Fibroblast of lung (primary cell): ENCODE measurements at places on chromosomes 6 and 20.
A peak's percentile ranks its signal among the peaks of the same experiment; 100 is the strongest.

GRCh38 chr20:53828088-53828681 lies 234.5 kb upstream of the ZNF217 start:
- DNase-seq = peak; percentile 96

DNA sequence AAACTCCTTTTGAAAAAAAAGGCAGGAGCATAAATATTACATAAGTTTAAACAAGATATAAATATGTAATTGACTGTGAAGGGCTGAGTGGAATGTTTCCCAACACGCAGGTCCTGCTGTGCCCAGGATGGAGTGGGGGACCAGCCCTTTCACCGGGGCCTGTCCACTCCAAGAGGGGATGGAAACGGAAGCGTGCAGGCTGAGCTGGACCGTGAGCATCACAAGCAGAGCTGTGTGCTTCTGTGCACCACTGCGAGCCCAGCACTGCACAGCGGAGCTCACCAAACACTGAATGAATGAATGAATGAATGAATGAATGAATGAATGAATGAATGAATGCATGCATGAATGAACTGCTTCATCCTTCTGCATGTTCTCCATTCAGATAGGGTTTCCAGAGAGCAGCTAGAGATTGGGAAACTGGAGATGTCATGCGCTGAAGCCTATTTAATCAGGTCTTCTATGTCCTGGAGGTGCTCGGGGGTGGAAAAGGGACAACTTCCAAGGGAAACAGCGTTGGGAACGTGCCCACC lies 157.7 kb downstream of the ANKRD60 start:
- DNase-seq = no peak

DNA sequence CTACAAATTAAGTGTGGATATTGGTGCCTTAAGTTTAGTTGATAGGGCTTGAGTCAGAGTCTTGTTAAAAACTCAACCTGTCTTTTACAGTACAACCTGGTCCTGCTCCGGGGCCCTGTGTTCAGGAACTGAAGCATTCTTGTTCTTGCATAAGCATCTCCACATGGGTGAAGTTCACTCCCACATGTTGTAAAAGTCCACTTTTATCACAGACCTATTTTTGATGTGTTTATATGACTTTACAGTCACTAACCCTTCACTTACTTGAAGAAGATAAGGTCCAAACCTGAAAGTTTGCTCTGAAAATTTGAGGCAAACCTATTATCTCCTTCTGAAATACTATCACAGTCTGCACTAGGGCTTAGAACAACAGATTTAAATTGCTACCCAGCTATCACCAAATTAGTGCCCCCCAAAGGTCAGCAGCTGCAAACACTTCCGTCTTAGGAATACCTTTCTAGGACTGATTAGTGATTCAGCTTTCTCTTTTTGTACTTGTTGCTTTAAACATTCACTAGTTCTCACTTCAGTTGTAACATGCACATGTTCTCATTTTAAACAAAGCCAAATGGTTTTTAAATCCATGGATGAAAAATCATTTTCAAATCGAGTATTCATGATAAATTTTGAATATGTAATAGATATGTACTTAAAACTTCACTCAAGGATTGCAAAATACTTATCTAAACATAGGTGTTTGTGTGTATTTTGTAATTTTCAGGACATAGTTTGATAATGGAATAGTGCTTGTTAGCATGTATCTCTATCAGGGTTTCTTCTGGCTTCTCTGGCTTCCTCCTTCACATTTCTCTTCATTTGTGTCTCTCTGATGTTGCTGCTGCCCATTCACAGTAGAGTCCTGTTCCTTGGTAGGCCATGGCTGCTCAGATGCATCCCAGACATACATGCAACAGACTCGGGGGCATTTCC lies 469.8 kb upstream of the SOX4 start:
- DNase-seq = no peak

DNA sequence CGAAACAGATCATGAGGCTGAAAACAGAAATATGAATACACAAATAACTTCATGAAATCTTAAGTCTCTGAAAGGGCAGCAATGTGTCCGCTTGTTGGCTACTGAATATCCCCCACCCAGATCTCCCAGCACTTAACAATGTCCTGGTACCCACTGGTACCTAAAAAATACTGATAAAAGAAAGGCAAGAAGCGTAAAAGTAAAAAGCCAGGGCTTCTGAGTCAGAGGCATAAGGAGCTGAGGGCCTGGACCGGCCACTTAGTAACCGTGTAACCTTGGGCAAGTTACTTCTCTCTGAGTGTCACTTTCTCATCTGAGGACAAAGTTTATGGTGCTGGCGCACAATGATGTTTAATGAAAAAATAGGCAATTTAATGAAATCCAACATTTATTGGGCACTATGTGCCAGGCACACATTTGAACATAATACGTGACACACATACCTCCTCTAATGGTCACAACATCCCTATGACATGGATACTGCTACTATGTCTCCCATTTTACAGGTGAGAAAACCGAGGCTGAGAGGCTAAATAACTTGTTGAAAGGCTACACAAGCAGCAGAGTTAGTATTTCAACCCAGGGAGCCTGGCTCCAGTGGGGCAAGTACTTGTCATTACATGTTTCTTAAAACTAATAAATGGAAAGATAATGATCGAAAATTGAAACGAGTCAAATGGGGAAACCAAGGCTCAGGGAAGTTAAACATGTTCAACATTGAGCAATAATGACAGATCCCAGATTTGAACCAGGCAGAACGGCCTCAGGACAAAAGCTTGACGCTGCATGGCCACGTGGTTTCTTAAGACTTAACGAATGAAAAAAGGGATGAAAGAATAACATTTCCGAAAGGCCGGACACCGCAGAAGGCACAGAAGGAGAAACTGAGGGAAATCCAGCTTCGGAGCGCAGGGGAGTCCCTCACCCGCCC lies 828 bp downstream of the TP53RK start:
- DNase-seq = peak; percentile 64

DNA sequence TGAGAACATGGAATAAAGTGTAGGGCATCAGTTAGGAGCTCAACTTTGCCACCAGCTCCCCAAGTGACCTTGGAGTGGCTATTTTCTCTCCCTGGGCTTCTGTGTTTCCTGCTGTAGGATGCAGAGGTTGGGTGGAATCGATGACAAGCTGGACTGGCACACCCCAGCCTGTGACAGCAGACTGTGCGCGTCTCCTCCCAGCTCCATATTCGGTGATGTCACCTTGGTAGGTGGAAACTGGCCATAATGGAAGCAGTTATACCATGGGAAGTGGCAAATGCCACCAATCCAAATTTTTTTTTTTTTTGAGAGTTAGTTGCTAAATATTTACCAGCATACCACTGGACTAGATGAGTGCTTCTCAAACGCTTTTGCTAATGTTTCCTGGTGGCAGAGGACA lies 85.2 kb downstream of the BANF2 start:
- DNase-seq = no peak

DNA sequence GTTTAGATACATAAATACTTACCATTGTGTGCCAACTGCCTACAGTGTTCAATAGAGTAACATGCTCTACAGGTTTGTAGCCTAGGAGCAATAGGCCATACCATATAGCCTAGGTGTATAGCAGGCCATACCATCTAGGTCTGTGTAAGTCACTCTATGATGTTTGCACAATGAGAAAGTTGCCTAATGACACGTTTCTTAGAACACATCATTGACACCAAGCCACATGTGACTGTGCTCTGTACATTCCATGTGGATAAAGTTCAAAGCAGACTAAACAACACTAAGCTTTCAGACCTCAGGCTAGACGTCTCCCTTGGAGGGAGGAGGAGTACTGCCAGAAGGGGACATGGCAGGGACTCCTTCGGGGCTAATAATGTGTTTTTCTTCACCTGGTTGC lies 93.6 kb downstream of the KIF16B start:
- DNase-seq = peak; percentile 45

DNA sequence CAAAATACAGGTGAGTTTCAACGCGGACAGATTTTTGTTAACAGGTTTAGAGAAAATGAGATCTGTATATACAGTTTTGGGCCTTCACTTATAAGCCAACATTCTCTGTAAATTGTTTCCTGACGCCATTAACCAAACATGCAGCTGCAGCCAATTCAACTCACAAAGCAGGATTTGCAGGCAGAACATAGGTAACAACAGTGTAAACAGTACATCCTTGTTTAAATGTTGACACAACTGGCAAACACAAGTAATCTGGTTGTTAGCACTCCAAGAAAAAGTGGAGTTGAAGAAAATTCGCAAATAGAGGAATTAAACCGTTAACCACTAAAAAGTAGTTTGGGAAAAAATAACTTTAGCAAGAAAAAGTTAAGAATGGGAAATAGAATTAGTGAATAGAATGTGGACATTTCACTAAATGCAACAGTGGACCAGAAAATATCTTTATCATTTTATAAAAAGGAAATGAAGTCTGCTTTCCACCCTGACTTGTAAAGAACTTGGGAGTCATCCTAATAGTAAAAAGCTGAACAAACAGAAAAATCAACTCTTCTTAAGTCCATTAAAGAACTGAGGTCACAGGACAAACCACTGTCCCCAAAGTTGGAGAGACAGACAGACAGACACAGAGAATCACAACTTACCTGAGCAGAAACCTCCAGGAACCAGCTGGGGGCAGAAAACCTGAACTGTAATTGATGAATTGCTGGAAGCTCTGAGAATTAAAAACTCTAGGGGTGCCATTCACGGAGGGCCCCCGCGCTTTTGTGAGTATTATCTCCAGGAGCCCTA lies 10.1 kb downstream of the SMIM28 start:
- no peak for DNase-seq
